Liver (tissue), 10 donors: ENCODE measurements at places on chromosomes 6 and 20. TPM values are rescaled to one million over a fixed set of nuclear protein-coding genes. Genes with fewer than 3 reads are reported as not detected.

DNA sequence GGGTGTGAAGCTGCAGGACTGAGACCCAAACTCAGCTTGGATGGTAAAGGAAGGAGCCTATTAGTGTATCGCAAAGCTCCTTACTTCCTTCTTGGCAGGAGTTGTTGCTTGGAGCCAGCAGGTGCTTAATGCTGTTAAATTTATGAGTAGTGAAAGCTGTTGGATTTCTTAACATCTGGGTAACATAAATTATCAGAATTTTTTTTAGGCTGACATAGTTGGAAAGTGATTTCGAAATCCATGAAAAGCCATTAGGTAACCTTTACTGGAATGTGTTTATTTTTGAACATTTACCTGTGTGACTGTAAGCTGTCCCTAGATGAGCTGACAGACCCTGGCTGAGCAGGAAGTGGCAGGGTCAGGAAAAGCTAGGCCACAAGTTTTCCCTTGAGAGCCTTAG is 470.4 kb upstream of the SLC35B3 start:
- no peaks in the 10 kb centered on the region for H3K36me3 ChIP-seq
- no peaks in the 10 kb centered on the region for H3K27me3 ChIP-seq
- peak overlapping the region; percentile 45 for H3K4me3 ChIP-seq
- H3K27ac ChIP-seq, result peak overlapping the region; percentile 87
- H3K4me1 ChIP-seq, result peaks cover 5% of the 10 kb centered on the region

Gene OXT
- 6.5 TPM for total RNA-seq

Gene PAK1IP1
- total RNA-seq, result 8.5 TPM

- H3K4me1 ChIP-seq, result no peaks in the 10 kb centered on the region
- no peak overlapping the region for H3K27ac ChIP-seq
- H3K4me3 ChIP-seq, result no peak overlapping the region
- no peak for DNase-seq
- no peaks in the 10 kb centered on the region for H3K36me3 ChIP-seq
These were observed 66.5 kb downstream of the LRFN2 start for GRCh38 chr6:40520678-40521077.

- DNase-seq, result no peak
- H3K4me3 ChIP-seq, result no peak overlapping the region
- H3K36me3 ChIP-seq, result no peaks in the 10 kb centered on the region
- peaks cover 30% of the 10 kb centered on the region for H3K4me1 ChIP-seq
- no peak overlapping the region for H3K27ac ChIP-seq
- H3K27me3 ChIP-seq, result no peaks in the 10 kb centered on the region
These were observed 48.6 kb downstream of the FOXO3 start for GRCh38 chr6:108609276-108609769.

Gene MUCL3
- not detected for total RNA-seq

Gene CALHM5
- 0.59 TPM for total RNA-seq

GRCh38 chr6:52731719-52732118 is 31.6 kb downstream of the GSTA2 start:
- peaks cover 46% of the 10 kb centered on the region for H3K4me1 ChIP-seq
- no peak overlapping the region for H3K27ac ChIP-seq
- no peaks in the 10 kb centered on the region for H3K36me3 ChIP-seq
- no peaks in the 10 kb centered on the region for H3K27me3 ChIP-seq

Gene COL12A1
- 2.1 TPM for total RNA-seq

DNA sequence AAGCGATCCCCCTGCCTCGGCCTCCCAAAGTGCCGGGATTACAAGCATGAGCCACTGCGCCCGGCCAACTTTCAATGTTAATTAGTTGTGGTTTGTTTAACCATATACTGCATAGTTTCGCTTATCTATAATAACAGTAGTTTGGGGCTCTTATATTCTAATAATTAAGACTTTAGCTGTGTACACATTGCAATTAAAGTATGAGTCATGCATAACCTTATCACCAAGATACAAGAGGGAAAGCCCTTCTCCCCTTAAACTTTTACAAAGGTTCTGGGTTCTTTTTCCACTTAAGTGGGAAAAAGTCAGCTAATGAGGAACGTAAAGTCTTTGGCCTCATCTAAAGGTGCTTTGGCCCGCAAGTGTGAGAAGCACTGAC is 3.2 kb upstream of the MCCD1 start:
- no peak overlapping the region for H3K27ac ChIP-seq
- peaks cover 3% of the 10 kb centered on the region for H3K4me1 ChIP-seq
- H3K36me3 ChIP-seq, result peaks cover 2% of the 10 kb centered on the region
- no peak overlapping the region for H3K4me3 ChIP-seq
- H3K27me3 ChIP-seq, result no peaks in the 10 kb centered on the region
- no peak for DNase-seq

GRCh38 chr6:137744877-137745276 is 122.2 kb upstream of the TNFAIP3 start:
- no peaks in the 10 kb centered on the region for H3K4me1 ChIP-seq
- H3K27me3 ChIP-seq, result no peaks in the 10 kb centered on the region
- H3K4me3 ChIP-seq, result no peak overlapping the region
- no peak for DNase-seq
- H3K36me3 ChIP-seq, result no peaks in the 10 kb centered on the region

Gene TAAR8
- total RNA-seq, result not detected
